ENCODE measurements at places on chromosomes 7 and 10.

- peak; percentile 1 for DNase-seq
Measured at GRCh38 chr7:47482013-47482875, 99.7 kb downstream of the TNS3 start.

DNA sequence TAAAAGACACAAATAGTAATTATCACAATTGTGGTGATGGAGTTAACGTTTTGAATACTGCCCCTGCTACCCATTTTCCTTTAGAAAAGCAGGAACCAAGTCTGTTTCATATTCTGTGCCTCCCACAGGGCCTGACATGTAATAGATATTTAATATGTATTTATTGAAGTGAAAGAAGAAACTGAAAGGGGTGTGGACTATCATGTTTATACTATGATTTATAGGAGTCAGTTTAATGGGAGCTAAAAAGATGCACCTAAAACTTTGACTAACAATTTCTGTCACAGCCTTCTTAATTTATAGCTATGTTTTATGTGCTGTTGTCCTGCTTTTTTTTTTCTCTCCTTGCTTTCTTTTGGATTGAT, 24.1 kb upstream of the BHLHA15 start:
- DNase-seq: no peak

DNA sequence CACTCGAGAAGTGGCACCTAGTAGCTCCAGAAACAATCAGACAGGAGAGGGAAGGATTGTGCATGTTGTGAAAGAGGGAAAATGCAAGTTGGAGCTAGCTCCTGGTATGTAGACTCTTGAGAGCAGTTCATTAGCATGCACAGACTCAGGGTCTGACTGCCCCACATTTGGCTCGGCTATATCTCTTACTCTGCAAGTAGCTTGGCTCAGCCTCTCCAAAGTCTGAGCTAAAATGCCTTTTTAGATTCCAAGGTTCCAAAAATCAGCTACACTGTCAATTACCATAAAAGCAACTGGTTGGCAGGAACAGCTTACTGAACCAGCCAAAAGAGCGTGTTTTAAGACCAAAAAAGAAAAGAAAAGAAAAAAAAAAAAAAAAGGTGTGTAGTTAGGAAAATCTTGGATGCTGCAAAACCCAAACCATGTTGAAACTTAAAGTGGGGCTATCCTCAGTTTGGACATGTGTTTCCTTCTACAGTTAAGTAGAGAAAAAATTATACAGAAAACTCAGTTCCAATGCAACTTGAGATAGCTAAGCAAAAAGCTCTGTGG, 65.5 kb downstream of the MKX start:
- no peak for DNase-seq

DNA sequence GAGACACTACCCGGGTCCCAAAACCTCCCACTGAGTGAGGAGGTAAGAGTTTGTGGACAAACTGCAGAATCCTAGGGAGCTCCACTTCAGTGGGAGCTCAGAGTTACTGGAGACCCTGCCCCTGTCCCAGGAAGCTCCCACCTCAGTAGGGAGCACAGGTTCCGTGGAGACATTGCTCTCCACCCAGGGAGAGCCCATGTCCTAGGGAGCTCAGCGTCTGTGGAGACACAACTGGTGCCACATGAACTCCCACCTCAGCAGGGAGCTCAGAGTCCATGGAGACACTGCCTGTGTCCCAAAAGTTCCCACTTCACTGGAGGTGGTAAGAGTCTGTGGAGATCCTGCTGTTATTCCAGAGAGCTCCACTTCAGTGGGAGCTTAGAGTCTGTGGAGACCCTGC, 6.3 kb downstream of the MYO1G start:
- no peak for DNase-seq

DNA sequence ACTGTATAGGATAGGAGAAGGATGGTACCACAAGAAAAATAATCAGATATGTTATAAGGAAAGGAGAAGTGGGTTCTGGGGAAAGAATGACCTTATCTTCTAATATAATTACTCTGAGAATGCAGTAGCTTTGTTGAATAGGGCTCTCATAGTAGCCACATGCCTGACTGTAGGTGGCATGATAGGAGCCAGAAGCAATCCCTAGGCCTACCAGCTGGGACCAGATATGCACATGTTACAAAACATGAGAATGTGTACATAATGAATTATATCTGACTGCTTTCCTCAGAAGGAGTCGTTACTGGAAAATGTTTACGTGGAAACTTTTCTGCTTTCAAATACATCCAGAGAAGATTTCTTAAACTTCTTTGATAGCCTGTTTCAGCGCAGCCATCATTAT, 53.2 kb upstream of the FAM3C start:
- no peak for DNase-seq

DNA sequence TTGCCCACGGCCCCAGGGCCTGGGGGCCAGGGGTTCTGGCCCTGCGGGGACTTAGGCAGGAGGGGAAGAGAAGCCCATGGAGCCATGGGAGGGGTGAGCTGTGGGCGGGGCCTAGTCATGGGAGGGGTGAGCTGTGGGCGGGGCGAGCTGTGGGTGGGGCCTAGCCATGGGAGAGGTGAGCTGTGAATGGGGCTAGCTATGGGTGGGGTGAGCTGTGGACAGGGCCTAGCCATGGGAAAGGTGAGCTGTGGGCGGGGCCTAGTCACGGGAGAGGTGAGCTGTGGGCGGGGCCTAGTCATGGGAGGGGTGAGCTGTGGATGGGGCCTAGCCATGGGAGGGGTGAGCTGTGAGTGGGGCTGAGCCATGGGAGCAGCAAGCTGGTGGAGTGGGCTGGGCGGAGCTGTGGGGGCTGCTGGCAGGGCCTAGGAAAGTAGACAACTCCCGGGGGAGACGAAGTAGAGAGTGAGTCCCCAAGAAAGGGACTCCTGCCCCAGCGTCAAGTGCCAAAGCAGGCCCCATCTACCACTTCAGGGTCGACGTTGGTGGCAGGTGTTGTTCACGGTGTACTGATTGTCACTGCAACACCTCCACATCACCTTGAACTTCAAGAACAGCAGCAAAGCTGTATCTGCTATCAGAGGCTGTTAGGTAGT, 19.2 kb upstream of the TTYH3 start:
- DNase-seq: no peak

DNA sequence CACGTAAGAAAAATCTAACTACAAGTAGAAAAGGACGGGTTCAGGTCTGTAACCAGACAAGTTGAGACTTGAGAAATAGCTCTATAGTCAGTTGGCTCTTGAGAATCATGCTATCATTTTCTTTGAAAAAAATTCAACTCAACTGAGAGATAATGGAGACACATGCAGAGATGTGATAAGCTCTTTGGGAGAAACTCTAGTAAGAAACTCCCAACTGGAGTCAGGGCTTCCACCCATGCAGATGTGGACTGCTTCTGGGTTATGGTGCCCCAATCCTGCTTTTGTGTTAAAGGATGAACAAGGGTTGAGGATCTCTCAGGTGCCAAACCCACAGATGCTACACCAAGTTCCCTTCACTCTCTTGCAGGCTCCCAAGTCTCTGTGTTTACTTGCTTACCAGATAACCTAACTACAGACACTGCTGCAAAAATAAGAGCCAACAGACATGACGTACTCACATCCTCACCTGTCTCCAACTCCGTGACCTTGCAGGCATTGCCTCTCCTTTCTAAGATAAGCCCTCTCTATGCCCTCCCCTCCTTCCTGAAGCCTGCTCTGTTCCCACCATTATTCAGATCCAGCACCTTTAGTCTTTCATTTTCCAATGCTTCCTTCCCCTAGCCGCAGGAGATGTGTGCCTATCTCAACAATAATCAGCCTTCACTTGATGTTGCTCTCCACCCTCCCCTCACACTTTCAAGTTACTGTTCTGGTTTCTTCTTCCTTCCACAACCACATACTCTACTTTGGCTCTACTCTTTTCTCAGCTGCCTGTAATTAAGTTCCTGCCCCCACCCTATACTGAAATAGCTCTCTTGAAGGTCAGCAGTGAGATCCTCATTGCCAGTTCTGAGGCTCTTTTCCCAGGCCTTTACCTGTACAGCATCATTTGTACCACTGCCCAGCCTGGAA, 130.0 kb downstream of the ICA1 start:
- peak; percentile 44 for DNase-seq

DNA sequence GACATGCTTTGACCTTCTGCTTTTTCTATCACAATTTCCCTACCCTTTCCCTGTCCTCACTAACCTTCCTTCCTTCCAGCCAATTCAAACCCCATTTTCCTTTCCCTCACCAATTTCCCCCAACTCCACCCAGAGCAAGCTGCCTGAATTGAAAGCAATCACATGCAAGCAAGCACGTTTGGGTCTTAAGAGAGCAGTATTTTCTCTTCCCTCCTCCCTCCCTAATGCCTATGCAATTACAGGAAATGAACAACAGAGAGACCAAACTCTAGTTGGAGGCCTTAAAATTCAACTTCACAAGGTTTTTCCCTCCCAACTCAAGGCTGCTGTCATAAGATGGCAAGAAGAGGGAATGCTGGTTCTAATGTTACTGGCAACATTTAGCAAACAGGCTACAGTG, 117.2 kb downstream of the MYOF start:
- no peak for DNase-seq

DNA sequence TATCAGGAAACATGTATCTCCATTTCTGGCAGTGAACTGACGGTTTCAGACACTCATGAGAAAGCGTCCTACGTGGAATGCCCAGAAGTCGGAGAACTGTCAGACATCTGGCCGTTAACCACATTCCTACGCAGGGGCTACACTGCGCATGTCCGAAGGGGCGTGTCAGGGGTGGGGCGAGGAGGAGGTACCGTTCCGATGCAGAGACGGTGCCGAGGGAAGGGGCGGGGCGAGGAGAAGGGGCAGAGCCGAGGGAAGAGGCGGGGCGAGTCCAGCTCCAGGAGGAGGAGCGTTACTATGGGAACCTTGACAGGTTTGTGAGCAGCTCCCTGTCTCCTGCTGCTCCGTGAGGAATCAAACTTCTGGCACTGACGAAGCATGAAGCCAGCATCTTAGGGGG, 366.9 kb upstream of the NUPR2 start:
- no peak for DNase-seq

- no peak for DNase-seq
Measured at GRCh38 chr10:49001870-49002672, 62.4 kb upstream of the LRRC18 start.

GRCh38 chr10:7787150-7787856, 490 bp downstream of the KIN start:
- no peak for DNase-seq

DNA sequence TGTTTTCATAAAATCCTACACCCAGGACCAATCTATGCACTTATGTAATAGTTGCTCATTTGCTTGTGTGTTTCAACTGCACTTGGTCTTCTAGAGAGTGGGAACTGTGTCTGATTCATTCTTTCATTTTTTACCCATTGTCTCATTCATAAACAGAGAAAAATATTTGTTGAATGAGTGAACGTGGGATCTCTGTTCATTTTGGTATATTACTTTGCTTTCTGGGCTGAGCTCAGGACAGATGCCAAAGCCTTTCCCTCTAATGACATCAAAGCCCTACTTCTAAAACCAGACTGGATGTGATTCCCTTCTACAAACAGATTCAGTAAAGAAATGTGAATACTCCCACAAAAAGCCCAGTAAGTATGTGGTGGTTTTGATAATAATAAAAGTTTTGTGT, 145.2 kb downstream of the ST7 start:
- DNase-seq: no peak

GRCh38 chr10:97190450-97190849, 4.7 kb upstream of the SLIT1 start:
- no peak for DNase-seq

- no peak for DNase-seq
Measured at GRCh38 chr7:4879396-4880081, 4.0 kb downstream of the RADIL start.

- no peak for DNase-seq
Measured at GRCh38 chr10:86254526-86255174, 111.9 kb downstream of the GRID1 start.

- no peak for DNase-seq
Measured at GRCh38 chr7:135889823-135890222, 87.3 kb downstream of the MTPN start.

GRCh38 chr10:61284222-61284890, 168.8 kb downstream of the TMEM26 start:
- DNase-seq: peak; percentile 49

DNA sequence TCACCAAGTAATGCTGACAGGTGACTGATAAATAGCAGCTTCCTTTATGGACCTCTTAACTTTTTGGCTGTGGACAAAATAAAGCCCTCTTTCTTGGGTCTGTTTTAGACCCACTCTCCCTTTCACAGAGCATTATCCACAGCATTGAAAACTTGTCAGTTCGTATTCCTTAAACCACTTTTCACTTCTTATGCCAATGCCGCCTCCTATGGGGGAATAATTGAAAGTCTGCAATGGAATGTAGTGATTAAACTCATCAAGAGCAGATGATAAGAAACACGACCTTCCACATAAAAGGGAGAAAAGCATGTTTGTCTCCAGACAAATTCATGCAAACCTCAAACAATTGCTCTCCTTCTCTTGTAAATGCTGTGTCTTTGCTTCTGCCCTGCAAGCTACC, 153.4 kb downstream of the SORCS1 start:
- DNase-seq: no peak

- DNase-seq: peak; percentile 25
Measured at GRCh38 chr10:132588301-132589013, 50.9 kb downstream of the INPP5A start.

- no peak for DNase-seq
Measured at GRCh38 chr7:118312051-118312450, 87.5 kb downstream of the ANKRD7 start.

DNA sequence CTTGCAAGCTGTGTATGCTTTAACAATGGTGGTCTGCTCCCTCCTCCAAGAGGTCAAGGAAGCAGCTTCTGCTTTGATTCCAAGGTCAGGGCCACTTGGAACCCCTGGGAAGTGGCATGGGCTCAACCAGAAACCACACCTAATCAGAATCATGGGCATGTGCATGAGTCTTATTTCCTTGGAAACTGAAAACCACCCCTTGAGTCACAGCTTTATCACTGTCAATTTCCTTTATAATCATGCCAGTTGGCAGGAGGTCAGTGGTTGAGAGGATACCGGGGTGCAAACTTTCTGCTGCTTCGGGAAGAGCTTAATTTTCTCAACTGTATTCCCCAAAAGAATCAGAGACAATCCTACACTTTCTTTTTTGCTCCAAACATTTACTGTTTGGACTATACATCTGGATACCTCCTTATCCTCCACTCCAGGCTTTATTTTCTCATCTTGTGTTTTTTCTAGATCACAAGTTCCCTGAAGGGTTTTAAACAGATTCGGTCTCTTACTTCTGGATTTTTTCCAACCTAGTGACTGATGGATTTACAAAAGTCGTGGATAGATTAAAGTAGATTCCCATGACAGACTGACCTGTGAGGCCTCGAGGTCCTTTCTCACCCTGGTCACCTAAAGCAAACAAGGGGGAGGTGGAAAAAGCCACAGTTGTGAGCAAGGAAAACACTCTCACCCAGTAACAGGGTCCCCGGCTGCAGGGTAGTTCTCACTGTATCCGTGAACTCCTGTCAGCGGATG, 36.0 kb downstream of the COL17A1 start:
- DNase-seq: no peak
